ENCODE measurements at places on chromosomes 12 and 14.

DNA sequence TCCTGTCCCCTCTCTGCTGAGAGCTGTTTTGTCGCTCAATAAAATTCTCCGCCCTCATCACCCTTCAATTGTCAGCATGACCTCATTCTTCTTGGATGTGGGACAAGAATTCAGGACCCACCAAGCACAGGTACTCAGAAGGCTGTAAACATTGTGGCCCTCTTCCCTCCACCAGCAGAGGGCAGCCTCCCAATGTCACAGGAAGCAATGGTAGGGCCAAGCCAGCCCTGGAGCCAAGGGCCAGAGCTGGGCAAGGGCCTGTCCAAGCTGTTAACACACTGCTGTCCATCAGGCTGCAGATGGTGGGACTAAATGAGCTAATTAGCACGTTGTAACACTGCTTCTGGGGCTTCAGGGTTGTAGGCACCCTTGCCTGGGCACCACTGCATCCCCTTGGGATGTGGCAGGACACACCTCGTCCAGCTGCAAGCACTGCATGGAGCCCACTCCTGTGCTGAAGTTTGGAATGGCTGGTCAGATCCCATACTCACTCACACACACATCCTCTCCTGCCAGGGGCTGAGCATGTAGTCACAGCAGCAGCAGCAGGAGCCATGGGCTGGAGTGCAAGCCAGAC, 62.7 kb upstream of the HECTD1 start:
- peak; percentile 10 for DNase-seq

GRCh38 chr14:73283608-73284379, 46.5 kb downstream of the PAPLN start:
- peak; percentile 52 for DNase-seq

DNA sequence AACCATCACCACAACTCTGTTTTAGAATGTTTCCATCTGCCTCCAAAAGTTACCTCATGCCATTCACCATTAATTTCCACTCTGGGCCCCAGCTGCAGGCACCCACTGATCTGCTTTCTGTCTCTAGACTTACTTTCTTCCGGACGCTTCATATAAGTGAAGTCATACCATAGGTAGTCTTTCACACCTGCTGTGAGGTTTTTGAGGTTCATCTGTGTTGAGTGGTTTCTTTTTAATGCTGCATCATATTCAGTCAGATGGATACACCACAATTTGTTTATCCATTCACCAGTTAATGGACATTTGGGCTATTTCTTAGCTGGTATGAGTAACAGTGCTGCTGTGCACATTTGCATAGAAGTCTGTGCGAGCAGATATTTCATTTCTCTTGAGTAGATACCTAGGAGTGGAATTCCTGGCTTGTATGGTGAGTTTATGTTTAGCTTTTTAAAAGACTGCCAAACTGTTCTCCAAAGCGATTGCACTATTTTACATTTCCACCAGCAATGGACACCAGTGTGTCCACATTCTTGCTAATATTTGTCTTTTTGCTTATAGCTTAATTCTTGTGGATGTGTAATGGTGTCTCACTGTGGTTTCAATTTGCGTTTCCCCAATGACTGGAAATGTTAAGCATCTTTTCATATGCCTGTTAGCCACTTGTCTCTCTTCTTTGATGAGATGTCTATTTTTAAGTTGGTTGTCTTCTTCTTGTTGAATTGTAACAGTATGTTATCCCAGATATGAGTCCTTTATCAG, 48.3 kb downstream of the ZFYVE21 start:
- no peak for DNase-seq

DNA sequence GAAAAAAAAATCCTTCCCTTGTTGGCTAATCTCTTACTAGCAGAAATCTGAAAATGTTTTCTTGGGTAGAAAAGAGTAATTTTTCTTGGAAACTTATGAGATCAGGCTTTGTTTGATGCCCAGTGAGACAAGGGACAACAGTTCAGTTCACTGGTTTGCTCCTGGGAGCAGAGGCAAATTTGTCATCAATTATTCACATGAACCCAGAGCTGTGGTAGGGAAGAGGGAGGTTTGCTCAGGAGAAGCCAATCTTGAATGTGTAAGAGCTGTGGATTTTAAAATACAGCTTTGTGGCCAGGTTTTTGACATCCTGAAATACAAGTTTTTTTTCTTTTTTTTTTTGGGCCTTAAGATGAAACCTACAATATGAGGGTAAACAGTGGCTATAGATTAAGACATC, 426.6 kb downstream of the ATP23 start:
- no peak for DNase-seq

- DNase-seq, result no peak
Measured at GRCh38 chr14:61368781-61369453, 47.5 kb downstream of the PRKCH start.

DNA sequence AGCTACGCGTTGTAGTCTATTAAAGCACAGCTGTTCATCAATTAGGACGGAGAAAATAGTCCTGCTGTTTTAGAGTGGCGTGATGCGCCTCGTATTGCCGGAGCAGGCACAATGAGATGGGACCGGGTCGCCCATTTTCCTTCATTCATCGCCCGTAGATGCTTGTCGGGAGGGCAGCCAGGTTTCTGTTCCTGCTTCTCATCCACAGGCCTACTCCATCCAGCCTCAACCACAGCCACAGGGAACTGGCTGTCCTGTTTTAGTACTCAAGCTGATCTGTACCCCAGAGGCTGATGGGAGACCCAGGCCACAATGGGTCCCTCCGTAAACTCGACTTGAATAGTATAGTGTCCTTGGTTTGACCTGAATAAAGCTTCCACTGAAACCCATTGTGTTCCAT, 264.0 kb downstream of the VRK1 start:
- DNase-seq, result no peak

- DNase-seq, result no peak
Measured at GRCh38 chr12:92505254-92506231, 197.2 kb upstream of the PLEKHG7 start.

DNA sequence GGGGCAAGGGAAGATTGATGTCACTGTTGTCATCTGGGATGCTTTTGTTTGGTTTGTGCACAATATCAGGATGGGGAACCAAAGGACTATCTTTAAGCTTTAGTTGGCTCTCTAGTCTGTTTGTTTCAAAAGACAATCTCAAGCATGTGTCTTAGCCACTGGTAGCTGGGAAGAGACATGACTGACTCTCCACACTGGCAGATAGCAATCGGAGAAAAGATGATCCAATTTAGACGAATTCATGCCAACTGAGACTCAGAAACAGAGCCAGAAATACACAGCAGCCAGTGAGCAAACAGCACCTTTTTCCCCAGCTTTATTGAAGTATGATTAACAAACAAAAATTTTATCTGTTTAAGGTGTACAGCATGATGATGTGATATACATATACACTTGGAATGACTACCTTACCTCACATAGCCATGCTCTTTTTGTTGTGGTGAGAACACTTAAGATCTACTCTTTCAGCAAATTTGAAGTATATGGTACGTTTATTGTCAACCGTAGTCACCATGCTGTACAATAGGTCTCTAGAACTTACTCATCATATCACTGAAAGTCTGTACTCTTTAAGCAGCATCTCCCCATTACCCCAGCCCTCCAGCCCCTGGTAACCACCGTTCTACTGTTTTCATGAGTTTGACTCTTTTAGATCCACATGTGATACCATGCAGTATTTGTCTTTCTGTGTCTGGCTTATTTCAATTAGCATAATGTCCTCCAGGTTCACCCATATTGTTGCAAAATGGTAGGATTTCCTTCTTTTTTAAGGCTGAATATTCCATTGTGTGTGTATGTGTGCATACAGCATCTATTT, 50.6 kb downstream of the DUSP16 start:
- DNase-seq, result no peak
